IMR-90 (cell line): ENCODE measurements at places on chromosomes 11 and 22. TPM values are rescaled to one million over a fixed set of nuclear protein-coding genes. Genes with fewer than 3 reads are reported as not detected.

The MOGAT2 gene
- not detected in 2 replicates for polyA plus RNA-seq

DNA sequence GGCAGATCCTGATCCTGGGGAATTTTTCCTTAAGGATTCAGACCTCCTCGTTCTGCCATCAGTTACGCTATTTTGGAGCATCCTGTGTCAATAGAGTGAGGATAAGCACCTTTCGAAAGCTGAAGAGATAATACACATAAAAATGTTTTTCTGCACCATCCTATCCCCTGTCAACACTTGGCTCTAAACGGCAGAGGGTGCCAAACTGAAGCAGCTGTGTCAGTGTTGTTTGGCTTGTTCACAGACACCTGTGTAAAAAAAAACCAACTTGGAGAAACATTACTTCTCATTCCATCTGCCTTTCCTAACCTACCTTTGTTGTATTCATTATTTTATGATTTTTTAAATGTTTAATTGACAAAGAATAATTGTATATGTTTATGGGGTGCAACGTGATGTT lies 417.0 kb upstream of the DDI1 start:
- no peaks in the 10 kb centered on the region for H3K36me3 ChIP-seq
- DNase-seq, result no peak
- H3K27ac ChIP-seq, result no peak overlapping the region
- no peaks in the 10 kb centered on the region for H3K27me3 ChIP-seq
- H3K4me3 ChIP-seq, result no peak overlapping the region
- H3K4me1 ChIP-seq, result peaks cover 4% of the 10 kb centered on the region

DNA sequence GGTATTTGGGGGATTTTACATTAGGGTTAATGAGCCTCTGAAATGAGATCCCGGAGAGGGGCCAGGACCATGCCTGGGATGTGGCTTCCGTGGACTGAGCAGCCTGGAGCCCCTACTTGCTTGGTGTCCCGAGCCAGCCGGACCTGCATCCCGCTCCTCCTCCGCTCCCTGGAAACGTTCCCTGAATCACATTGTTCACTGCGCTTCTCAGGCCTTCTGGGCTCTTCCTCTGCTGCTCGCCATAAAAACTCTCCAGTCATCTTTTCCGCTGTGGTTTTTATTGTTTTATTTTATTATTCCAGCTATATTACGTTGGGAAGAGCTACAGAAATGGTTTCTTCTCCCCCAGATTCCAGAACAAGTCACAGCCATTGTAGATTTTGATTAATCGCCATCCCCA lies 13.3 kb upstream of the KCNQ1OT1 start:
- H3K27me3 ChIP-seq, result peaks cover 49% of the 10 kb centered on the region
- H3K36me3 ChIP-seq, result no peaks in the 10 kb centered on the region
- DNase-seq, result no peak
- no peak overlapping the region for H3K4me3 ChIP-seq
- H3K4me1 ChIP-seq, result peaks cover 6% of the 10 kb centered on the region; the same call in 1 of the 2 replicates
- no peak overlapping the region for H3K27ac ChIP-seq

- no peaks in the 10 kb centered on the region for H3K27me3 ChIP-seq
- no peak for DNase-seq
- no peak overlapping the region for H3K27ac ChIP-seq
- no peaks in the 10 kb centered on the region for H3K4me1 ChIP-seq
- peaks cover 4% of the 10 kb centered on the region; the same call in 1 of the 2 replicates for H3K36me3 ChIP-seq
Observed at GRCh38 chr22:46627806-46628482, 7.8 kb downstream of the GRAMD4 start.

- no peaks in the 10 kb centered on the region for H3K36me3 ChIP-seq
- no peaks in the 10 kb centered on the region for H3K4me1 ChIP-seq
- no peak overlapping the region for H3K4me3 ChIP-seq
- H3K27me3 ChIP-seq, result peaks cover 2% of the 10 kb centered on the region
- H3K27ac ChIP-seq, result no peak overlapping the region
Observed at GRCh38 chr11:45424411-45425180, 138.5 kb upstream of the SYT13 start.

GRCh38 chr11:122556605-122557004 lies 98.9 kb upstream of the UBASH3B start:
- no peak overlapping the region for H3K27ac ChIP-seq
- no peaks in the 10 kb centered on the region for H3K36me3 ChIP-seq
- peak overlapping the region; percentile 39 for H3K4me3 ChIP-seq
